H1 (cell line): ENCODE measurements at places on chromosomes 7 and 10. TPM values are rescaled to one million over a fixed set of nuclear protein-coding genes. Genes with fewer than 3 reads are reported as not detected.

Gene ZNF800
- total RNA-seq = 5.5 and 6.5 TPM in 2 replicates

Gene TSPAN12
- total RNA-seq = 15.9 and 17.9 TPM in 2 replicates

Gene CTNNA3
- total RNA-seq = 1.5 TPM in 2 replicates

Gene ASAH2
- 2.0 and 3.1 TPM in 2 replicates for total RNA-seq

Gene ACSM6
- total RNA-seq = 0.27 TPM in 1 of 2 replicates, not detected in the other

Gene SCART1
- 0.10 and 0.19 TPM in 2 replicates for total RNA-seq

Gene PPP2R2D
- total RNA-seq = 32.8 and 34.1 TPM in 2 replicates

Gene ICA1
- total RNA-seq = 36.9 and 37.1 TPM in 2 replicates

Gene ANKRD1
- not detected in 2 replicates for total RNA-seq
